ENCODE measurements at places on chromosomes 4 and X.

GRCh38 chr4:56612282-56612681, 68.8 kb downstream of the HOPX start:
- DNase-seq = no peak

GRCh38 chr4:19823781-19824180, 427.9 kb upstream of the SLIT2 start:
- DNase-seq = no peak

- no peak for DNase-seq
Observed at GRCh38 chr4:159927781-159928180, 824.9 kb downstream of the RAPGEF2 start.

DNA sequence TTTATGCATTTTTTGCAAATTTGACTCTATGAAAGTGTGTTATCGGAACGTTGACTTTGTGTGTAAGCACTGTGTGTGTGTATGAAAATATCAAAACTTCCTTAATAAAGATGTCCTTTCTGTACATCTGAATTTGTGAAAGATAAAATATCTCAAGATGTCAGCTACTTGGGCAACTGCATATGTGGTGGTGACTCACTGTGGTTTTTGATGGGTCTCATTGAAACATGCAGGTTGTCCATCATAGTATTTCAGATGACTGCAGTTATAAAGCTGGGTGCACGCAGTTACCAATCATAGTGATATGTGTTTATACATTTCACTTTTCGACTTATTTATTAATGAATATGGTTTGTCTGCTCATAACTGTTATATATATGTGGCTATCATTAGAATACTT, 19.7 kb upstream of the BBS12 start:
- DNase-seq = no peak

- no peak for DNase-seq
Observed at GRCh38 chrX:101749436-101749835, 89.8 kb upstream of the ARMCX2 start.
